ENCODE measurements at places on chromosomes 6 and 20.

DNA sequence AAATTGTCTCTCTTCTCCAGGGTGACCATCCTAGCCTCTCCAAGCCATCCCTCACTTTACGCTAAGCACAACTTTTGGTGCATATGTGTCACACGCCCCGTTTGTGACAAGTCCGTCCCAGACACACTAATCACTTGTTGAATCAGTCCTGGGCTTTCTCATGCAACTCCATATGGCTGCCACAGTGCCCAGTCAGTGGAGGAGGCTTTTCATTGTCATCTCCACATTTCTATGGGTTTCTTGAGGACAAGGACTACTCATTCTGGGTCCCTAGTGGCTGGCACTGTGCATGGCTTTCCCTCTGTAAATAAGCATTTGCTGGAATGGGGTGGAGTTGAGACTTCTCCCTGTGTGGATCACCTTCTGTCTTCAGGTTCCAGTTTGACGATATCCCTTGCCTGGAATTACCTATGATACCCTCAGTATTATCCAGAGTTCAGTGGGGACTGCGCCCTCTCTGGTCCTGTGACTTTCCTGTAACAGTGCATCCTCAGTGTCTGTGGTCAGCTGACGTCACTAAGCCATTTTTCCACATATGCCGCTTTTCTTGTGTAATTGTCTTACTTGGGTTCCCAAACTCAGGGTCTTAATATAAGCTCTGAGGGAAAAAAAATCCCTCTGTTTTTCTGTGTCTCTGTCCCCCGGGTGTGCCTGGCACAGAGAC is 59.8 kb upstream of the MYL9 start:
- DNase-seq = no peak

DNA sequence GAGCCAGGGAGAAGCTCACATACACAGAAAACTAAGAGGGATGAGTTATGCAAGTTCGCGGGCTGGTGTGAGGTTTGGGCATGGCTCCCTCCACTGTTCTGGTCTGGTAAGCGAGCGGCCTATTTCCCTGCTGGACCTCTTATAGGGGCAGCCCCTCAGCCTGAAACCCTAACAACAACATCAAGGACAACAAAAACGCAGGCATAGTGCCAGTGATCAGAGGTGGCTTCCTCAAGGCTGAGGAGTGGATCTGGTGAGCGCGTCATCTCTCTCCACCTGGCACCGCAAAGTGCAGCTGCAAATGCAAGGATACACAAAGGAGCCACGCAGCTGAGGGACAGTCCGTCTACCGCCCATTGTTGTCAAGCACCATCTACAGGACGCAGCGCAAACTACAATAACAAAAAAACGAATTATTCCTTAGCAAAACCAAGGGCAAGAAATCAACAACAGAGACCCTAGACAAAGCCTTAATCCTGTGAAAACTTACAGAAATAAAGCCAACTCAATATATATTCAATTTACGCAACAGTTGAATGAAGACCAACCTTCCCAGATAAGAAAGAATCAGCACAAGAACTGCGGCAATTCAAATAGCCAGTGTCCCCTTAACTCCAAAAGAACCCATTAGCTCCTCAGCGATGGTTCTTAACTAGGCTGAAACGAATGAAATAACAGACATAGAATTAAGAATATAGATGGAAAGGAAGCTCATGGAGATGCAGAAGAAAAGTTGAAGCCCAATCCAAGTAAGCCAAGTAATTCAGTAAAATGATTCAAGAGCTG is 9.2 kb upstream of the DEFB110 start:
- no peak for DNase-seq

- no peak for DNase-seq
Measured at GRCh38 chr6:3843379-3844096, 5.6 kb upstream of the FAM50B start.

DNA sequence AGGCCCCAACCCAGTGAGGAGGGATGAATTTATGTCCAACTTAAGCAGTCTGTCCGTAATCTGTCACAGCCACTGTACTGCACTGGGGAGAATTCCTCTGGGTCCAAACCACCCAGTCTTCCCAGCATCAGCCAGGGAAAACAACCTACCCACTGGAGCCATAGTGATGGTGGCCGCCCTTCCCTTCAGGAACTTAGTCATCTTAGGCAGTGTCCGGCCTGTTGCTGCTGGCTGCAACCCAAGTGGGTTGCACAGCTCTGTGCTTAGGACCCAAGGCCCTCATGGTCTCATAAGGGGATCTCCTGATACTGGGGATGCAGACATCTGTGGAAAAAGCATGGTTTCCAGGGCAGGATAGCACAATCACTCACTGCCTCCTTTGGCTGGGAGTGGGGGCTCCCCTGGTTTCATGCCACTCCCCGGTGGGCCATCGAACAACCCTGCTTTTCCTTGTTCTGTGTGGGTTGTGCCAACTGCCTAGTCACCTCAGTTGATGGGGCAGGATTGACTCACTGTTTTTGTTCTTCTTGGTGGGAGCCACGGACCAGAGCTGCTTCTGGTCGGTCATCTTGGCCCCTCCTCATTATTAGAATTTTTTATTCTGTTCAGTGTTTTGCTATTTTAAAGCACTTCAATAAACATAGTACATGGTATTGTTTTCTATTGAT is 591.9 kb downstream of the DOK5 start:
- DNase-seq = no peak

DNA sequence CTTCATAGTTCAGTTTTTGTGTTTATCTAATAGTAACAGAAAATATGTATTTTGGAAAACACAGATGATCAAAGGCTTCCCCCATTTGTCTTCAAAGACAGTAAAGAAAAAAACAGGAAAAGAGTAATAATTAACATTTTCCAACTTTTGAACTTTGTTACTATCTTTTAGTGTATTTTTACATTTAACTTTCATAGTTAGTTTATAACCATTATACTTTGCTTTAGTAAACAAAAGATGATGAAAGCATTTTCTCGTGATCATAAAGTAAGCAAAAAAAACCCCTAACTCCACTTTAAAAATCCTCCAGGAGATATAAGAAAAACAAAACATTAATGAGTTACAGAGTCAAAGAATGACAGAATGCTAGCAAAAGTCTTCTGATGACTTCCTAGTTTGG is 13.6 kb upstream of the GPRC6A start:
- no peak for DNase-seq

GRCh38 chr20:34887023-34887422 is 10.6 kb downstream of the ACSS2 start:
- no peak for DNase-seq

DNA sequence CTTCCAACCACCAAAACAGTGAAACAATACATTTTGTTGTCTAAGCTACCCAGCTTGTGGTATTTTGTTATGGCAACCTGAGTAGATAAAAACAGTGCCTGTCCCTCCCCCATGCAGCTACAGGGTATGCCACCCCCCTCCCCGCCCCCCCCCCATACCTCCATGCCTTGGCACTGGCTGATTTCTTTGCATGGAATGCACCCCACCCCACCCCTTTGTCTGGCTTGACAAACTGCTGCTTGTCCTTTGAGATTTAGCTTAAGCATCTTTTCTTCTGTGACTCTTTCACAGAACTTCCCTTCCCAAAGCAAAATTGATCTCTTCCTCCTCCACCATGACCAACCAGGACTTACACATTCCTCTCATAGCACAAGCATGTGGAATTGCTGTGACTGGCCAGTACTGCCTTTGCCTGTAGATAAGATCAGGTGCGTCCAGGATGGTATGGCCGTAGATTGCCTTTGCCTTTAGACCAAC is 64.6 kb upstream of the ADGRF1 start:
- DNase-seq = no peak

DNA sequence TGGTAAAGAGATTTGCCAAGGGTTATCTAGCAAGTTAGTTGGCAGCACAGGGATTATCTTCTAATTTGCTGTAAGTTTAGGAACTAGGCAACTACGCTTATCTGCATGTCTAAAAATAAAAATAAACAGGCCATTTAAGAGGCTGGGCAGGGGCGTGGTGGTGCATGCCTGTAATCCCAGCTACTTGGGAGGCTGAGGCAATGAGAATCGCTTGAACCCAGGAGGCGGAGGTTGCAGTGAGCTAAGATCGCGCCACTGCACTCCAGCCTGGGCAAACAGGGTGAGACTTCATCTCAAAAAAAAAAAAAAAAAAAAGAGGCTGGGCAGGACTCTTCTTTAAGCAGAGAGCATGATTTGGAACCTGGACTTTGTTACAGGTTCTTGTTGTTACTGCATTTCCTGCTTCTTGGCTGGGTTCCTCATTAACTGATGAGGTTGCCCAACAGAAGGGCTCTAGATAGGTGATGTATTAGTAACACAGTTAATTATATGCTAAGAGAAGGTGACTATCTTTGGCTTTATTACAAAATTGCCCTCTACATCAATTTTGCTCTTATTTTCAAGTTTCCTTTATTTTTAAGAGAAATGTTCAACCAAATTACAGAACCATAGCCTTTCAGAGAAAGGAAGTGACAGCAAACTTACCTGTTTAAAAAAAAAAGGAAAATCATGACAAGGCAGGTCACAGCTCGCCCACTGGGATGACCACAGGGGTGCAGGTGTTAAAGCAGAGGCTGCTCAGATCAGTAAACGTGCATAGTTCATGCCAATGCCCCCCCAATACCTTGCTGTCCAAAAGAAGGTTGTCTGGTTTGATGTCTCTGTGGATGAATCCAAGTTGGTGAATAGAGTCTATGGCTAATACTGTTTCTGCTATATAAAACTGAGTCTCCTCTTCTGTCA is 32.5 kb downstream of the STK38 start:
- DNase-seq = no peak

- no peak for DNase-seq
Measured at GRCh38 chr6:89921197-89921596, 26.9 kb downstream of the GJA10 start.

- DNase-seq = no peak
Measured at GRCh38 chr20:20737158-20737557, 24.7 kb upstream of the RALGAPA2 start.

DNA sequence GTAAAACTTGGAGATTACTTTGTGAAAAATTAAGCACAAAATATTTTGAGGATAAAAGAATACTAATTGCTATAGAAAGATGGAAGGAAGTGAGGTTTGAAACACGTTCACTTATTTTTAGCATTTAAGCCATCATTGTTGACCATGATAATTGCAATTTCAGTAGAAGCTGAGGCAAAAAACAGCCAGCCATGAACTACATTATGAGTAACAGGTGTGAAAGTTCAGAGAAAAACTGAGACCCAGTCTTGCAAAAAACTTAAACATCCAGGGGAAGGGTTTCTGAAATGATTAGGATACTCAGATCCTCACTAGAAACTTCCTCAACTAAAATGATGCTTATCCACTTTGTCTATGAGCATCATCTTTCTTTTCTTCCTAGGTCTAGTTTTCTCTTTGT is 619.4 kb downstream of the PHF3 start:
- no peak for DNase-seq
